ENCODE measurements at places on chromosomes 7 and 10.

GRCh38 chr10:13296476-13296875 is 3.4 kb downstream of the PHYH start:
- DNase-seq: no peak

GRCh38 chr10:8389630-8390029 is 335.1 kb downstream of the GATA3 start:
- no peak for DNase-seq

- peak; percentile 37 for DNase-seq
Measured at GRCh38 chr7:11427686-11428273, 404.2 kb downstream of the THSD7A start.

DNA sequence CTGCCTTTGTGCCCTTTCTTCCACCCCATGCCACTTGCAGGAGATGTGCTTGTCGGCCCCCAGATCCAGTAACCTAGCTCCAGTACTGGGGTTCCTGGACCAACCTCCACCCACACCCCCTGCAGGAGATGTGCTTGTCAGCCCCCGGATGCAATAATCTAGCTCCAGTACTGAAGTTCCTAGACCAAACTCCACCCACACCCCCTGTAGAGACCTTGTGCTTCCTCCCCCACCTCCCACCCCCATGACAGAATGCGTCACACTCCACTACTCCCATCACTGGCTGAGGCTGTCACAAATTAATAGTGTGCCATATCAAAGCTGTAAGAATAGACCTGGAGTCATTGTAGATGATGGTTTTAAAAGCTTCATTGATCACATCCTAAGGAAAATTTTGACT is 185.0 kb downstream of the BICC1 start:
- DNase-seq: no peak

- DNase-seq: no peak
Measured at GRCh38 chr10:74153123-74153522, 2.1 kb downstream of the ADK start.
